IMR-90 (cell line): ENCODE measurements at places on chromosomes 12 and 14. TPM values are rescaled to one million over a fixed set of nuclear protein-coding genes. Genes with fewer than 3 reads are reported as not detected.

Gene PARP2
- polyA plus RNA-seq = 18.3 and 19.1 TPM in 2 replicates

Gene IL26
- polyA plus RNA-seq = not detected in 2 replicates

Gene PAPLN
- 0.83 and 1.2 TPM in 2 replicates for polyA plus RNA-seq

Gene TMEM52B
- polyA plus RNA-seq = 2.4 and 3.6 TPM in 2 replicates

Gene RNF212B
- not detected in 2 replicates for polyA plus RNA-seq

Gene TTC9
- 0.01 and 0.02 TPM in 2 replicates for polyA plus RNA-seq

Gene NR4A1
- polyA plus RNA-seq = 34.1 and 120 TPM in 2 replicates

Gene FSCB
- polyA plus RNA-seq = not detected in 2 replicates

Gene CLEC2D
- 0.80 and 1.2 TPM in 2 replicates for polyA plus RNA-seq

Gene AMIGO2
- 17.1 and 20.1 TPM in 2 replicates for polyA plus RNA-seq

Gene CCDC175
- not detected in 2 replicates for polyA plus RNA-seq

- H3K27me3 ChIP-seq = no peaks in the 10 kb centered on the region
- DNase-seq = no peak
- H3K36me3 ChIP-seq = no peaks in the 10 kb centered on the region
- peaks cover 46% of the 10 kb centered on the region for H3K4me1 ChIP-seq
- no peak overlapping the region for H3K4me3 ChIP-seq
- H3K27ac ChIP-seq = no peak overlapping the region
Observed at GRCh38 chr14:99566009-99566389, 38.0 kb downstream of the CCDC85C start.

DNA sequence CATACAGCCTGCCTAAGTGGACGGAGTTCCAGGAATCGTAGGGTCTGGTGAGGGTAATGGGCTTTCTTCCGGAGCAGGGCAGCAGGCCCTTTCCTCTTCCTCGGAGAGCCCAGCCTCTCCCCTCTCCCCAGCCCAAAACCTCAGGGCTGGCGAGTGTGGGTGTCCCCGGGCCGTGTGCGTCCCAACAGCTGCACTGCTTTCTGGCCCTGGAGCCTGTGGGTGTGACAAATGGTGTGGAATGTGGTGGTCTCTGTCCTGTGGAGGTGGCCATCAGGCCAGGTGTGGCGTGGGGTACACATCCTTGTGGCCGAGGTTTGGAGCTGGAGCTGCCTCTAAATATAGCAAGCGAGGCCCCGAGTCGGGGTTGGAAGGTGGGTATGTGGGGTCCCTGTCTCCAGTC lies 8.5 kb downstream of the ORAI1 start:
- no peaks in the 10 kb centered on the region for H3K27me3 ChIP-seq
- no peak overlapping the region for H3K4me3 ChIP-seq
- DNase-seq = no peak
- peaks cover 15% of the 10 kb centered on the region for H3K4me1 ChIP-seq

- H3K4me3 ChIP-seq = no peak overlapping the region
- DNase-seq = no peak
- no peaks in the 10 kb centered on the region for H3K4me1 ChIP-seq
Observed at GRCh38 chr12:72191761-72192160, 80.4 kb upstream of the TRHDE start.

DNA sequence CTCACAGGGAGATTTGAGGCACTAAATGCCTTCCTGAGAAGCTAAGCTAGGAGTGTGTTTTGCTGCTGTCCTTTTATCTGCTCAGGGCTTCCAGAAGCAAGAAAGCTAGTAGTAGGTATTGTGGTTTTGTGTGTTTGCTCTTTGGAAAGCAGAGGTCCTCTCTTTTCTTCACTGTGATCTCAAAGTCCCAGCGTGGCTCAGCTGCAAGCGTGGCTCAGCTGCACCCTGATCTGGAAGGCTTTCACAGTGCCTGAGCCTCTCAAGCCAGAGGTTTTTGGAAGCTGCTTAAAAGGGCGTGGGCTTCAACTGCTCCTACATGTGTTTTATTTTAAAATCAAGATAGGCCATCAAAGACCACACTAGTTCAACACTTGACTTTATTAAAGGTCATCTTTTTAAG lies 337.4 kb upstream of the RGS6 start:
- no peaks in the 10 kb centered on the region for H3K27me3 ChIP-seq
- peaks cover 6% of the 10 kb centered on the region for H3K4me1 ChIP-seq
- H3K27ac ChIP-seq = peak overlapping the region; percentile 10; the same call in 1 of the 2 replicates
- DNase-seq = peak; percentile 32

DNA sequence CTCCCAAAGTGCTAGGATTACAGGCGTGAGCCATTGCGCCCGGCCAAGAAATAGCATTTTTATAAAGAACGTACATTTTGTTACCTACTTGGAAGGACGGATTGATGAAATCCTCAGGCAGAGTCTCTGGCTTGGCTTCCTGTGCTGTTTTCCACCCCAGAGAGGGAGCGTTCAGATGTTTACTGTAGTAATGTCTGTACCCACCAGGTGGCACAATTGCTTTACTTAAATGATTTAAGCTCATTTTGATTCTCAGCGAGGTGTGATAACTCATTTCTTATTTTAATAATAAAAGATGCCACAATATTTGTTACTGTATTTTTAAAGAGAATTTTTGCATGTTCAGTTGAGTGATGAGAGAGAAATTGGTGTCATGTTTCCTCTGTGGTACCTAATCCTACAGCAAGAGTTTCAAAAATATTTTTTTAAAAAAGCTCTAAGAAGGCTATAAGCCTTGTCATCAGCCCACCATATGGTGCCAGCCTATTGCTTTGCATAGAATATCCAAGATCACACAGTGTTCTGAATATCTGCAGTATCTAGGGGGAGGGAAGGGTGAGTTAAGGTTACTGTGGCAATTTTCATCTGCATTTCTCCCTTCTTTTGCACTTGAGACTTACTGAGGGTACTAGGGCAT lies 82.6 kb upstream of the TRAF3 start:
- H3K27ac ChIP-seq = no peak overlapping the region
- H3K4me3 ChIP-seq = no peak overlapping the region
- H3K36me3 ChIP-seq = no peaks in the 10 kb centered on the region
- DNase-seq = peak; percentile 73
- H3K27me3 ChIP-seq = no peaks in the 10 kb centered on the region

DNA sequence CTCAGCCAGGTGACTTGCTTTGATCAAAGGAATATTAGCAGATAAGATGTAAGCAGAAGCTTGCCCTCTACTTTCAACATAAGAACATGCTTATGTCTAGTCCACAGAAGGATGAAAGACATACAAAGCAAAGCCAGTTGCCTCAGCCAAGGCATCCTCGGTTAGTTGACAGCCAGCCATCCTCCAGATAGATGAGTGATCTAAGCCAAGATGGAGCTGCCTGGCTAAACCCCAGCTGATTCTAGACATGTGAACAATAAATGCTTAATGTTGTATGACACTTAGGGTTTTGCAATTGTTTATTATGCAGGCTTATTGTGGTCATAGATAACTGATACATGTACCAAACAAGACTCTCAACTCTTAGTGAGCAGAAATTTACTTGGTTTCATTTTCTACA lies 157.6 kb upstream of the TMTC2 start:
- H3K36me3 ChIP-seq = no peaks in the 10 kb centered on the region
- no peak for DNase-seq
- no peak overlapping the region for H3K4me3 ChIP-seq
- H3K4me1 ChIP-seq = no peaks in the 10 kb centered on the region

GRCh38 chr14:80364274-80364673 lies 153.0 kb upstream of the DIO2 start:
- no peaks in the 10 kb centered on the region for H3K36me3 ChIP-seq
- no peaks in the 10 kb centered on the region for H3K27me3 ChIP-seq
- H3K27ac ChIP-seq = no peak overlapping the region
- no peaks in the 10 kb centered on the region for H3K4me1 ChIP-seq
- peak; percentile 21 for DNase-seq

GRCh38 chr12:94272280-94272679 lies 123.9 kb downstream of the PLXNC1 start:
- DNase-seq = no peak
- H3K4me3 ChIP-seq = no peak overlapping the region
- peaks cover 6% of the 10 kb centered on the region; the same call in 1 of the 2 replicates for H3K4me1 ChIP-seq
- no peaks in the 10 kb centered on the region for H3K27me3 ChIP-seq
- no peaks in the 10 kb centered on the region for H3K36me3 ChIP-seq
- no peak overlapping the region for H3K27ac ChIP-seq

DNA sequence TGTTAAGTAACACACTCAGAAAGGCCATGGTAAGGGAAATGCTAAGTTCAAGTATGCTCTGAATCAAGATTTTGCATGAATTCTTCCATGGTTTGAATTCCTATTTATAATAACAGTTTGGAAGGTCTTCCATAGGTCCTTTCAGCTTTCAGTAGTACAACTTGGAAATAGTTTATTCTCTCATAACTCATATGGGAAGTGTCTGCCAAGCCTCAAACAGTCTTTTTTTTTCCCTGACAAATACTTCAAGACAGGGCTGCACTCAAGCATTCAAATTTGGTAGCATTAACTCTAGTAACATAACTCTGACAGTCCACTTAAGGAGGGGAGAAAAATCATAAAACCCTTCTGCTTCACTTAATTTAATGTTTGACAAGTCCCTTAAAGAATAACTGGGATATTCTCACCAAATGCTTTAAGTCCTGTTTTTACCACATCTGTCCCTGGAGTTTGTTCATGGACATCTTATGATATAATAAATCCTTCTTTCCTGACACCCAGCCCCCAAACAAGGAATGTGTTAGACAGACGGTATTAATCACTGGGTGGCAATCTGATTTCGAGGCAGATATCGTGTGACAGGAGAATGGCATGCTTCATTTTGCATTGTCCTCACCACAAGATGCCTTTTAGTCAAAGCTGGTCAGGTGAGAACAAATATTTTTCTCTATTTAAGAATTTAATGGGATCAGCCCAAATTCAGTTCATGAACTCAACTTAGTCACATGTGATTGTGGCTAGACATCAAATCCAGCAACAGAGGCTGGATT lies 165.7 kb downstream of the BMP4 start:
- no peak overlapping the region for H3K4me3 ChIP-seq
- no peaks in the 10 kb centered on the region for H3K36me3 ChIP-seq
- H3K27ac ChIP-seq = no peak overlapping the region
- peaks cover 6% of the 10 kb centered on the region; the same call in 1 of the 2 replicates for H3K4me1 ChIP-seq
- DNase-seq = no peak
- H3K27me3 ChIP-seq = peaks cover 10% of the 10 kb centered on the region

DNA sequence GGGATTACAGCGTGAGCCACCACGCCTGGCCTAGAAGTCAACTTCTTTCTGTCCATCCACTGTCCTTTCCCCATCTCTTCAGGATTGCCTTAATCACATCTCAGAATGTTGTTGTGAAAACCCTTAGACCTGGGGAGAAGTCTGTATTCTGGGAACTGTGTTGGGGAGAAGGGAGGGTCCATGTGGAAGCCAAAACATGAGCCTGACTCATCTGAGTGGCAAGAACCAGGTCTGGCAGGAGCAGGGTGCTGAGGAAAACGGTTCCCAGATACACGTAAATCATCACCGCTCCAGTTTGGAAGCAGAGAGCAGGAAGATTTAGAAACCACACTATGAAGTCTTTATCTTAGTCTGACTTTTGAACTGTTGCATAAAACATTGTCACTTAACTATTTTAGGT lies 245.6 kb upstream of the RGS6 start:
- DNase-seq = peak; percentile 36
- no peaks in the 10 kb centered on the region for H3K27me3 ChIP-seq
- H3K36me3 ChIP-seq = peaks cover 17% of the 10 kb centered on the region
- H3K4me3 ChIP-seq = no peak overlapping the region

DNA sequence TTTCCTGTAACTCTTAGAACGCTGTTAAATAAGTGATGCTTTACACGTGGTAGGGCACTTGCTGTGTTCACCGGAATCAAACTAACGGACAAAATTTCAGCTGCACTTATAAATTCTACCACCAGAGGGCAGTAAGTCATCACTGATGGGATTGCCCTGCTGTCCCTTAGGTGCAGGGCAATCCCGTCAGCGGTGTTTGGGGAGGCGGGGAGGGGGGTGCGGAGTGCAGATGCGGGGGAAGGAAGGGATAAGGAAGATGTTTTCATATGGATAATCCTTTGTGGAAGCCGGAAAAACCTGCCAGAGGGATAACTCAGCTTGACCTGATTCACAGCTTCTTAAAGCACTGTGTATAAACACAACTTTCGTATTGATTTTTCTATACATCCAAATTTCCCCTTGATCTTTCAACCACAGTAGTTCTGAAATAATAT lies 21.7 kb upstream of the SLC10A1 start:
- H3K4me3 ChIP-seq = no peak overlapping the region
- H3K27me3 ChIP-seq = peaks cover 24% of the 10 kb centered on the region
- peak; percentile 60 for DNase-seq
- no peaks in the 10 kb centered on the region for H3K4me1 ChIP-seq
- H3K27ac ChIP-seq = no peak overlapping the region

DNA sequence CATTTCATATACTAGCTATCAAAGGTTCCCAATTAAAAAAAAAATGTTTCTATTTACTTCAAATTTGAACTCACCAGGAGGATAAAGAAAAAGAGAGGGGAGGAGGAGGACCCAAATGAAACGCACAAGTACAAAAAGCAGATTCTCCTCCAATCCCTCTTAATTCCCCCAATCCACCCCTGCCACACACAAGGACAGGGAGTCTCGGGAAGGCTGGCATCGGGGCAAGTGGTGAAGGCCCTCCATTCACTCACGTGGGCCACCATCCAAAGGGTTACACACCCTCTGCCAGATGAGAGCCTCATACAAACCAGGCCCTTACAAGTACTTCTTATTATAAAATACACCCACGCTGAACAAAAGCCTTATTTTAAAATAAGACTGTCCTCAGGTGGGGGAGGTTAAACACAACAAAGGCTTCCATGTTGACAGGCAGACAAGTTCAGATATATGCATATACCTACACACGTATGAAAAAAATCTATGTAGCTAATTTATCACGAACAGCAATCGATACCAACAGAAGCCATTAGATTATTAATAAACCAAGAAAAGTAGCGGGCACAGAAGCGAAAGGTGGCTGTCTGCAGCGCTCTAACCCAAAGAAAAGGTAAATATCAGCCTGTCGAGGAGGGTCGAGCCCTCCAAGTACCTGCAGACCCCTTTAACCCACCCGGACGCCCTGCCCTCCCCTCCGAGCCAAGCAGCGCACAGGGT lies 1.5 kb downstream of the ATP2B1 start:
- H3K36me3 ChIP-seq = no peaks in the 10 kb centered on the region
- no peaks in the 10 kb centered on the region for H3K27me3 ChIP-seq
- H3K4me1 ChIP-seq = no peaks in the 10 kb centered on the region
- H3K4me3 ChIP-seq = peak overlapping the region; percentile 86
- H3K27ac ChIP-seq = peak overlapping the region; percentile 82

GRCh38 chr12:22374508-22374907 lies 40.0 kb upstream of the ST8SIA1 start:
- no peaks in the 10 kb centered on the region for H3K36me3 ChIP-seq
- H3K4me1 ChIP-seq = no peaks in the 10 kb centered on the region
- H3K4me3 ChIP-seq = no peak overlapping the region
- H3K27me3 ChIP-seq = no peaks in the 10 kb centered on the region
- DNase-seq = no peak

DNA sequence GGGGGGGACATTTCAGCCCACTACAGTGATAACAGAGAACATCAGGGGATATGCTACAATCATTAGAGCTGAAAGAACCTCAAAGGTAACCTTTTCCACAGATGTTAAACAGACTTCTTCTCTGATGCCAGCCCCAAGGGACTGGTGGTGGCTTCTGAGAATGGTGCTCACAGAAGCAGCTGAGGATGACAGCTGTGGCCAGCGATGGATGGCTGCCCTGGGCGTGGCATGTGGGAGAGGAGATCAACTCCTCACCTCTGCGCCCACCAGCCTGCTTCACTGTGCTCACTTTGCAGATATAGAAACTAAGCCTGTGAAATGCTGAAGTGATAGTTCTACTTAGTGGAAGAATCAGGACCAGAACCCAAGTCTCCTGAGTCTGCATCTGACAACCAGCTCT lies 33.0 kb downstream of the FOXN3 start:
- no peak for DNase-seq

GRCh38 chr14:67719866-67720265 lies 18.2 kb downstream of the RDH12 start:
- H3K4me1 ChIP-seq = no peaks in the 10 kb centered on the region
- H3K36me3 ChIP-seq = no peaks in the 10 kb centered on the region
- peaks cover 29% of the 10 kb centered on the region for H3K27me3 ChIP-seq

- no peaks in the 10 kb centered on the region for H3K36me3 ChIP-seq
- peak; percentile 54 for DNase-seq
- no peak overlapping the region for H3K4me3 ChIP-seq
- H3K27me3 ChIP-seq = peaks cover 17% of the 10 kb centered on the region; the same call in 1 of the 2 replicates
- no peak overlapping the region for H3K27ac ChIP-seq
Observed at GRCh38 chr12:22312336-22312735, 22.2 kb downstream of the ST8SIA1 start.
